ENCODE measurements at places on chromosomes 16 and 17.
A peak's percentile ranks its signal among the peaks of the same experiment; 100 is the strongest.

- no peak for ATAC-seq
These were observed 43.4 kb downstream of the KSR1 start for GRCh38 chr17:27499451-27500265.

- no peak for ATAC-seq
These were observed 2.3 kb downstream of the PITPNA start for GRCh38 chr17:1560101-1560857.

- no peak for ATAC-seq
These were observed 9.3 kb downstream of the PGAP3 start for GRCh38 chr17:39678340-39679116.

DNA sequence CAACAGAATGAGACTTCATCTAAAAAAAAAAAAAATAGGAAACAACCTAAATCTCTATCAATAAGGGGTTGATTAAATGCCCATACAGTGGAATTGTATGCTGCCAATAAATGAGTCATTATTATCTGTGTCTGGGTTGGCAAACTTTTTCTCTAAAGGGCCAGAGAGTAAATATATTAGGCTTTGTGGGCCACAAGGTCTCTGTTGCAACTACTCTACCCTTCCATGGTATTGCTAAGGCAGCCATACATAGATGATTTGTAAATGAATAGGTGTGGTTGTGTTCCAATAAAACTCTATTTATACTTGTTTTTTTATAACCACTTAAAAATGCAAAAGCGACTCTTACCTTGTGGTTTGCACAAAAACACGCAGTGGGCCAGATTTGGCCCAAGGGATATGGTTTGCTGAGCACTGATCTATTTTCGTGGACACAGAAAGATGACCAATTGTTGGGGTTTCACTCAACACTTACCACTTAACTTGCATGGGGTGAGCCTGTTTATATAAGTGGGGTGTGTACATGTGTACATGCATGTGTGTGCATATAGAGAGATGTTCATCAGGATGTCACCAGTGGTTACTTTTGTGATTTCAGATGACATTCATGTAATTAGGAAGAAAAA, 12.4 kb upstream of the IL4R start:
- no peak for ATAC-seq

DNA sequence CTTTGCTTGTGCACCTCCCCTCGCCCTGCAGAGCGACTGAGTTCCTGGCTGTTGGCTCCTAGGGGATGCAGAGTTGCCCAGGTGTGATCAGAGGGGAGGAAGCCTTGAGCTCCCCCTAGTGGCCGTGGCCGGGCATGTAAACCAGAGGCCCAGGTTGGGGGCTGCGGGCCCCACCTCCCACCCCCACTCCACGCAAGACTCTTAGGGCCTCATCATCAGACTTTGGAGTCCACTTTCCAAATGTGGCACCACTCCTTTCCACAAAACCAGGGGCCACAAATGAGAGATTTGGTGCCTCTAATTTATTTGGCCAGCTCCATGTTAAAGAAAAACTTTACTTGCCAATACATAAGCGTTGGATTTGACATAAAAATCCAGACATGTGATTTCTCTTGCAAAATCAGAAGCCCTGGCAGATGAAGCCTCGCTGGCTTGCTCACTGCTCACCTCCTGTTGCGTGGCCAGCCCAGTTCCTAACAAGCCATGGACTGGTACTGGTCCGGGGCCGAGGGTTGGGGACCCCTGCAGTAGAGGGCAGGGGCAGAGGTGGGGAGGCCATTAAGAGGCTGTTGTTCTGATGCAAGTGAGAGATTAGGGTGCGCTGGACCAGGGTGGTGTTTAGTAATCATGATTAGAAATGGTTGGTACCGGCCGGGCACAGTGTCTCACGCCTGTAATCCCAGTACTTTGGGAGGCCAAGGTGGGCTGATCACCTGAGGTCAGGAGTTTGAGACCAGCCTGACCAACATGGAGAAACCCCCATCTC, 28.7 kb upstream of the GAS7 start:
- ATAC-seq: no peak

- ATAC-seq: no peak
These were observed 40.6 kb upstream of the AQP8 start for GRCh38 chr16:25176136-25176535.

- no peak for ATAC-seq
These were observed 19.8 kb downstream of the NMRAL1 start for GRCh38 chr16:4454623-4455022.

- no peak for ATAC-seq
These were observed 10.2 kb upstream of the MPP2 start for GRCh38 chr17:43917348-43918025.

- peak; percentile 65 for ATAC-seq
These were observed 254.5 kb upstream of the CACNG5 start for GRCh38 chr17:66580184-66580955.

- no peak for ATAC-seq
These were observed 2.6 kb downstream of the MYL11 start for GRCh38 chr16:30377050-30377811.

- ATAC-seq: no peak
These were observed at the start of gene CCL23 for GRCh38 chr17:36017799-36018198. TSS of gene CCL23 (minus strand) at chr17:36017972. CDS start at chr17:36017897, 75 bp downstream.

- no peak for ATAC-seq
These were observed 19.1 kb downstream of the OSBPL7 start for GRCh38 chr17:47802341-47803022.

All from gastroesophageal sphincter (tissue), 4 donors.